Stimulated activated CD8-positive, alpha-beta memory T cell treated with anti-CD3 and anti-CD28 coated beads, Interleukin-4, amount 100 ng/mL, for 4 hours (primary cell): ENCODE measurements at places on chromosomes 2 and 18.

GRCh38 chr18:48476550-48476917 lies 62.3 kb upstream of the CTIF start:
- DNase-seq = no peak

DNA sequence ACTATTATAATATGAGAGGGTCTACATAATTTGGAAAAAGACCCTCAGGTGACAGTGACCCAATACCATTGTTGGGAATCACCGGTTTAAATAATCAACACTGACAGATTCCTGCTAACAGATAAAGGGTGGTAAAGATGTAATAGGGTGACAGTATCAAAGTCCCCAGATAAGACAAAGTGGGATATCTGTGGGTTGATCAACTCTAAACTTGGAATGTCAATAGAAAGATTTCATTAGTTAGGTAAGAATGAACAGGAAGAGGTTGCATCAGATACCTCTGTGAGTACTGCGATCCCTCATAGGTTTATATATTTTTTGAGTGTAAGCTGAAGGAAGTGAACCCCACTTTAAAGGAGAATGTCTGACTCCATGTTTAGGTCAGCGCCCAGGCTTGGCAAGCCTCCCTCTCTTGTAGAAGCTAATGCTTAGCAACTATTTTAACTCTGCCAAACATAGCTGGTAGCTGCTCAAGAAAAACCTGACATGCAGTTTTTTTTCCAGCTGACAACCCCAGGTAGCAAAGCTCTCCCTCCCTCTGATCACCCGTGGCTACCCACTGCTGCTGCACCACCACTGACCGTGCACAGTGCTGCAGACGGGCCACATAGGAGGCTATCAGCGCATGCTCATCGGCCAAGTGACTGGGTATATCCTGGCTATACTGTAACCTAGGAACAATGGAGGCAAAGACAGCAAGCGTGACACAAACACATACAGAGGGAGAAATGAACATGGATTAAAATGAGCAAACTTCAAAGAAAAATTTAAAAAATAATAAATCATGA lies 113.3 kb upstream of the DNMT3A start:
- no peak for DNase-seq

GRCh38 chr2:216015722-216016464 lies 2.5 kb upstream of the MREG start:
- no peak for DNase-seq

GRCh38 chr2:175599966-175600831 lies 401.9 kb downstream of the LNPK start:
- DNase-seq = no peak

DNA sequence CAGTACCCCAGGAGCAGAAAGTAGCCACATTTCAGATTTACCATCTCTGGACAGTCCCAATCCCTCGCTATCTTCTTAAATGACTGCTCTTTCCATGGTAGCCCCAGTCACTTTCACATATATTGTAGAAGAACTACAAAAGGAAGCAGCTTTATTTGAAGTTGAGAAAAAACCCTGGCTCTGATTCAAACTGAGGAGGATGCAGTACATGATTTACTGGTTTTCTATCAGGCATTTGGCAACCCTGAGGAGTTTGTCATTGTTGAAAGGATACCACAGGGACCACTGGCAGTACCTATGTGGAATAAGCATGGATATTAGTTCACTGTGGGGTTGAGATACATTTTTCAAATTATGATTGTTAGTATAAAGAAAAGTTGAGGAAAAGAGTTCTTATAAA lies 640.9 kb upstream of the SETBP1 start:
- DNase-seq = no peak

DNA sequence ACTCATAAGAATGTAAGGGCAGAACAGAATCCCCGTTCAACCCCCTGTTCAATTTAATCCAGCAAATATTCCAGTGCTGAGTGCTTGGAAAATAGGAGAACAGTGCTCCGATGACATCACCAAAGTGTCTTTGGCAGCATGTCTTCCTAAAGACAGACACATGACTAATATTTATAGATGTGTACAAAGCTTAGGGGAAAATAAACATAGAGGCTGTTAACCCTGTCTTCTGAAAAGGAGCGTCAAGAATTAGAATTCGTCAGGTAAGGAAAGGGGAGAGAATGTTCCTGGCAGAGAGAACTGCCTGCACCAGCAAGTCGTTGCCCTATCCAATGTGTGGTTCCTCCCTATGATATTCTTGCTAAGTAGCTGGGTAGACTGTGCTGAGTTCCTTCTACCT lies 72.7 kb downstream of the PLB1 start:
- no peak for DNase-seq

DNA sequence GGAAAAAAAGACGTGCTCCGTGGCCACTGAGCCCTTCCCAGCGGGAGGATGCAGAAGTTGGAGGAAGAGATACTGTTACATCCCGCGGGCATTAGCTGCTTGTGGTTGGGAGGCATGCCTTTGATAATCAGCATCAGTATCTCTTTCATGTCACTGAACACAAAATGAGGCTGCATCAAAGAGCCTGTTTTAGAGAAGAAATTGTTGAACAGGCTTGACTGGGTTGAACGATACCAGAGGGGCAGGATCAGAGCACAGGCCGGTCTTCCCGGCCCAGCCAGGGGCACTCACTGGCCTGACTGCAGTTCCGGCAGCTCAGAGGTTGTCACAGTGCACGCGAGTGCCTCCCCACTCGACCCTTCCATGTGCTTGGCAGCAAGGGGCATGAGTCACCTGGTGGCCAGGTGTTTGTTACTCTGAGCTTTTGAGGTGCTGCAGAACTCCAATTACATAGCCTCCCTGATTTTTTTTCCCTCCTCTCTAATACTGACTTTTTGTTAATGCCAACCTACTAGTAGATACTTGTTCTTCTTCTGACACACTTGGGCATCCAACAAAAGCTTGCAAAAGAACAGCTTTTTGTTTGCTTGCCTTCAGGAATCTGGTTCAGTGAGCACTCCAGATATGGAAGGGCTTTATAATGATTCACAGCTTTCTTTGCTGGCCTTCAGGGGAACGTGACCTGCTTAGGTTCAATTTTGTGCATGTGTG lies 121.6 kb downstream of the VAPA start:
- DNase-seq = no peak

DNA sequence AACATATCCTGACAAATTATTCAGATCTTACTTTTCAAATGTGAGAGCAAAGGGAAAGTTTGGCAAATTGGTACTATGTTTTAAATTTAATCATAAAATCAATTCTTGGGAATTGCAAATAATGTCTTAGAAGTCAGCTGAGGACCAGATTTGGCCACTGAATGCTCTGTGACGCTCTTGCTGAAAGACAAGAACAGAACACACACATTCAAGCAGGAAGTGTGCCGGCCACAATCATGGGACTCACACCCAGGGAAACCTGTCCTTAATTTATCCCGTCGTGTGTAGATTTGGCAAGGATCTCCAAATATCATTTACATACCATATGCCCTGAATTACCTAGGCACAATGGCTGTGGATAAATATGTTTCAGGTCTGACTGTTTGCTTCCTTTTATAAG lies 253.1 kb downstream of the TCF4 start:
- no peak for DNase-seq

DNA sequence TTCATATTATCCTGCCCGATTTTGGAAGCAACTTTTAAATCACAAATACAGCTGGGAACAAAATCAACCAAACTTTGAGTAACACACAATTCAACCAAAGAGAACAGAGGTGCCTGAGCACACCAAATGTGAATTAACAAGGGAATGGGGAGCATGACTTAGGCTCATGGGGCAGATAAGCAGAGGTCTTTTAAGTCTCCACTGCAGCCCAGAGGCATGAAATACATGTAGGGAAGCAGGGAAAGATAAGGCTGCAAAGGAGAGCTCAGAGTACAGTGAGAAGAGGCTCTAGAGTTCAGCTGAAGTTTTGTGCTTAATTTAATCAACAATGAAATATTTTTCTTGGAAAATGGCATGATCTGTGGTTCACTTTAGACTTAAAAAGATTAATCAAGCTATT lies 49.0 kb downstream of the CYTIP start:
- no peak for DNase-seq

DNA sequence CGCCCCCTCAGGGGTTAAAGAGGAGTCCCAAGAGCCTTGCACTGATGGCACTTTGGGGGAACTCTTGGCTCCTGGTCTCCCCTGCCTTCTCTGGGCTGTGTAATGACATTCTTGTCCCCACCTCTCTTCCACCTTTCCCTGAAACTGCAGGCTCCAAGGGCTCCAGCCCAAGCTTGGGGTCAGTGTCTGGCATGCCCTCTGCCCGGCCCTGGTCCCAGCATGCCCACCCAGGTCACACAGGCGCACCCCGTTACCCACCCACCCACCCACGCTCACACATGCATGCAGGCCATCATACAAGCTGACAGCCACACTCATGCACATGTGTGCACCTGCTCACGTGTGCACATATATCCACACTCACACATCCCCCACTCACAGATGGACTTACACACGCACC lies 6.9 kb upstream of the NT5DC4 start:
- no peak for DNase-seq

DNA sequence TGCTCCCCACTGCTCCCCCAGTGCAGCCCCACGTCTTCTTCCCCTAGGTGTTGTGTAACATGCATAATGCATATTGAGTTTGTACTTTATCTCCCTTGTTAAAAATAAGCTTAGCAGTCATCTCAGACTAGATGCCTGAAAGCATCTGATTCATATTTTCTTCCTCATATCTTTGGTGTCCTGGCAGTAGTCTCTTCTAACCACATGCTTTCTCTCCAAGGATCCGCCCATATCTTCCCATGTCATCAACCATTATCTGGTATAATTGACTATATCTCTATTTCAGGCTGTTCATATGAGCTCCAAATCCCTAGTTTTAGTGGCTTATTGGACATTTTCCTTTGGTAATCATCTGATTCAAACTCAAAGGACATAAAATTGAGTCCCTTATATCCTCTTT lies 426.3 kb downstream of the LRP1B start:
- DNase-seq = no peak

DNA sequence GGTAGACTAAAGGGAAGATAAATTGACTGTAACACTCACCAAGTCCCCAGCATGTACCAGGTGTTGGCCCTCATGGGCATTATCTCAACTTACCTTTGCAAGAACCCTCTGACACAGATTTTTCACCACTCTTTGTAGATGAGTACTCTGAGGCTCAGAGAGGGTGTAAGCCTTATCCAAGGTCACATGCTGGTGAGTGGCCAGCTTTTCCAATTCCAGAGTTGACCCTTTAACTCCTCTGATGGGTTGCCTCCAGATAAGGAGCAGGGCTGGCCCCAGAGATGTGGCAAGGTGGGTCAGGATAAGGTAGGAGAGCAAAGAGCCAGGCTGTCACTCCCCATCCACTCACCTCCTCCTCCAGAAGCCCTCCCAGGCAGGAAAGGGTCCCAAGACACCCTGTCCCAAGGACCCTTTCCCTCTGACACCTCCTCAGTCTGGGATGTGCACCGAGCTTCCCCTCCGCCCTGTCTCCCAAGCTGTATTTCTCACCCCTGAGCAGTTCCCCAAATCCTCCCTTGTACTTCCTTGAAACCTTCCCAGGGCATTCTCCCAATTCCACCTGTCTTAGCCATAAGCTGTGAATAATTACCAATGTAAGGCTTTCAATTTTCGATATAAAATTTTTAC lies 165.9 kb downstream of the ZFP36L2 start:
- no peak for DNase-seq

DNA sequence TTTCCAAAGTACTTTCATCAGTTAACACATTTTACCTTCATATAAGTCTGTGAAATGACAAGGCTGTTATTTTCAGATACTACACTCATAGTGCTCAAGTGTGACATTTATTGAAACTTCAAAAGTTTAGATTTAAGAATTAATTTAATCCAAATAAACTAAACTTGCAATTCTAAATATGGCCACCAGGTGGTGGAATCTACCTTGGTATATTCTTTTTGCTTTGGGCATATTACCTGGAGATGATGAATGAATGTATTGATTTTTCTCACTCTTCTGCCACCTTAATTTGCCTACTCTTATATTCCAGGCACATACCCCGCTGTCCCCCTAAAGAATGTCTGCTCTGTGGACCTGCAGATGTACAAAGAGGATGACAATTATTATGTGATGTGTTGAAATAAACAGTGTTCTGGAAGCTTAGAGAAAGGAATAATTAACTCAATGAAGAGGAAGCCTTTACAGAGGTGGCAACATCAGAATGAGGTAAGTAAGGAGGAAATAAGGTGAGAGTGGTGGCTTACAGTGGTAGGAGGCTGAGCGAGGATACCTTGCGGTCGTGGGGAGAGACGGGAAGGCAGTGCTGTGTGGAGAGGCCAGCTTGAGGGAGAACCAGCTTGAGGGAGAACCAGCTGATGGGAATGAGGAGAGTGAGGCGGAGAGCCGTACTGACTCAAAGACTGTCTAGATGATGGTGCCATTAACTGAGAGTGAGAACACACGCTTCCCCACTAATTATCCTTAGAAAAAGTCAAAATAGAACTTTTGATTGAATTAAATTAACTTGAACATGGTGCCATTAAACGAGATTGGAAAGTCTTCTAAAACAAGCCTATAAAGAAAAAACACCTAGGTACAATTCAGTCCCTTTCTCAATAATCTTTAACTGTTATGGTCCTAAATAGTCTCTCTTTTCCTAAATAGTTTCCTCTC lies 179.5 kb downstream of the CELF4 start:
- DNase-seq = no peak

DNA sequence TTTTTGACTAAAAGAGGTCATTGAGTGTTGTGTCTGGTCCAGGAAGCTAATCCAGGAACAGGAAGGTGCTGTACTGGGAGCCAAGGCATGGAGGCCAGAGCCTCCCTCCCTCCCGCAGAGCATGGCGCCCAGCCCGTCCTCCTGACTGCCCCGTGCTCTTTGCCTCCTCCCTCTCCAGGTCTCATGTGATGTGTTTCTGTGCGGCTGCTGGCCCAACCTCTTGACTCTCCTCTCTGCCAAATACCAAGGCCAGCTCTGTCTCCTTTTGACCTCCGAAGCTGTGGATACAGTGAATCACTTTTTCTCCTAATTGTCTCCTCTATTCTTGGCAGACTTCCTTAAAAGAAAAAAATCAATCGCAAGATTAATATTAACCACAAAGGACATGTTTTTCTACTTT lies 284.1 kb downstream of the PHLPP1 start:
- DNase-seq = no peak

DNA sequence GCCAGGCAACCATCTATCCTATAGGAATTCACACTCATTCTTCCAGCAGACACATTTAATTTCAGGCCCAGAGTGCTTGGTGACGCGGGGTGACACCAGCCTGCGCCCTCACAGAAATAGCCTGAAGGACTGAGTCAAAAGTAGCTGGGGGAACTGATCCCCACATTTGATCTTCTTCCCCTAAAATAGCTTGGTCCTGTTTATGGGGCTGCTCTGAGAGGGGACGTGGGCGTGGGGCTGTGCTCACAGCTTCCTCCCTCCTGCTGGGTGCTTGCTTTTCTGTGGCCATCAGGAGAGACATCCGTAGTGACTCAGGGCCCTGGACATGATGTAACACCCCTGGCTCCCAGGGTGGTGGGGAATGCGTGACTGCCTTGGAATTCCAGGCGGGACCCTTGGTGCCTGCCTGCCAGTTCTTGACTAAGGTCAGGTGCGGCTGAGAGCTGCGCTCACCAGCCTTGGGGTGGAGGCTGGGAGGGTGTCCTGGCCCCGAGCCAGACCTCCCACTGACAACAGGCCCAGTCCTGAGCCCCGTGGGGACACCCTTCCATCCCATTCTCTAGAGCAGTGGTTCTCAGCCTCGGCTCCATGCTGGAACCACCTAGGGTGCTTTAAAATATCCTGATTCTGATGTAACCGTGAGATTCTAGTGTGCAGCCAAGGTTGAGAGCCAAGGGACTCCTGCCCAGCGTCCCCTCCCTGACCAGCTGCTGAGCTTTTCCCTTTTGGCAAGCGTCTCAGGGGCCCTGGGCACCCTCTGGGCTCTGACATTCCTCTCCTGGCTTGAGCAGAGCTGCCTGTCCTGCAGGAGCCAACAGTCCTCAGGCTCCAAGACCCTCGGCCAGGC lies 47.4 kb upstream of the SMAD7 start:
- DNase-seq = no peak

- no peak for DNase-seq
These were observed 4.0 kb upstream of the RMC1 start for GRCh38 chr18:23499291-23499781.
